CD4-positive, alpha-beta T cell (primary cell): ENCODE measurements at places on chromosomes 2 and 18. TPM values are rescaled to one million over a fixed set of nuclear protein-coding genes. Genes with fewer than 3 reads are reported as not detected.

PRKAG3 gene
- not detected for total RNA-seq

MOCOS gene
- total RNA-seq = not detected

RGPD6 gene
- 84.7 TPM for total RNA-seq

LRRTM4 gene
- total RNA-seq = not detected

CDCA7 gene
- 1.8 TPM for total RNA-seq

GRCh38 chr2:173298536-173299097, 56.1 kb upstream of the CDCA7 start:
- no peak for DNase-seq

DNA sequence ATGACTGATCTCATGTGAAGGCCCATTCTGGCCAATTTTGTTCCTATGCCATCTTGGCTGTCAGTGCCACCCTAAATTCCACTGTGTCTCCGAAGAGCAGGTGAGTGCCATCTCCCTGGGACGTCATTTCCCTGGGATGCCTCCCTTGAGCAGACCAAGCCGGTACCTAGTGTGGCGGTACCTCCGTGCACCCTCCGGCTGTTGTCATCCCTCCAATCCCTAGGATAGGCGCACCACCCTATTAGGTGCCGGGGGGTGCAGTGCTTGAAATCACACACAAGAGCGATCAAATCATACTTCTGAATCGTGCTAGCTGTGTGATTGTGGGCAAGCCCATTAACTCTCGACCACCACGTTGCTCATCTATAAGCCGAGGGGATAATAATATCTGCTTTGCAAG, 81.8 kb upstream of the GLI2 start:
- DNase-seq = no peak

DNA sequence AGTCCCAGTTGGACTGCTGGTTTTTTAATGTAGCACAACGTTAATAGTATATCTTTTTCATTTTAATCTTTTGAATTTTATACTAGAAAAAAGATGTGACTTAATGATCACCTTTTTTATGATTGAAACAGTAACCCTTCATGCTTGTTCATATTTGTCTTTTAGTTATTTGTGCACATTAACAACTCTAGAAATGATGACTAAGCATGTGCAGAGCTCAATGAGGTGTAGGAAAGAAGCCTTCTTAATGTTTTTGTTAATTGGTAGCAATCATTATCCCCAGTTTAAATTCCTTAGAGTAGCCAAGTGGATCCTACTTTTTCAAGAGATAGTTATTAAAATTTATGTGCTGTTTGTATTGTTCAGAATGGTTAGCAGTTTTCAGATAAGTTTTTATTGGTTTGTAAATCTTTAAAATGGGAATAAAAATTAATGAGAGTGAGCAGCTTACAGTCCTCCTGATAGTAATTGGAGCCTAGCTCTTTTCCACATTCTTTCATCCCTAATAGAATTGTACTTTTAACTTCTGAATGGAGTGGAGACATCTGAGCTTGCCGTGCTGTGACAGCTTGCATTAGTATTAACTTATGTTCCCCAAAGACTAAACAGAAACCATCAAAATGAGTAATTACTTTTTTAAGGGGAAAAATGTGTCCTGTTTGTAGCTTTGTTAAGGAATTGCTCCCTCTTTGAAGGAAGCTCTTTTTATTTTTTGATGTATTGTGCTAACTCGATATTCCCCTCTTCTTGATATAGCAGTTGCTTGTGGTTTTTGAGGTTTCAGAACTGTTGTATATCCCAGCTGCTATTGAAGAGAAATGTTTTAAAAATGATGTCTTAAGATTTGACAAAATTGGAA, 17.3 kb downstream of the PIK3C3 start:
- DNase-seq = no peak

DNA sequence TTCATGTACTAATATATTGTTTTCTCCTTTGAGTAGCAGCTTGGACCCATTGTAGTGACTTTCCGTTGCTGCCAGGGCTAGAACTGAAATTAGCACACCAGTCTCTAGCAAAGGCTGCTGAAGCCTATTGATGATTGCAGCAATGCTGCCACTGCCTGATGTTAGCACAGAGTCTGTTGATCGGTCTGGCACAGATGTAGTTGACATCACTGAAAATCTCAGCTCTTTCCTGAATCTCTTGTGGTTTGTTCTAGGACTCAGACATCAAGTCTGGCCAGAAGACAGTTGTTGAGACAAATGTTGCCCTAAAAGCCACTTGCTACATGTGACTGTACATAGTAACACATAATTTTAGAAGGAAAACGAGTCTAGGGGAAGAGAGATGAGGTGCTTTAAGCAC, 47.2 kb downstream of the VAPA start:
- DNase-seq = no peak

DNA sequence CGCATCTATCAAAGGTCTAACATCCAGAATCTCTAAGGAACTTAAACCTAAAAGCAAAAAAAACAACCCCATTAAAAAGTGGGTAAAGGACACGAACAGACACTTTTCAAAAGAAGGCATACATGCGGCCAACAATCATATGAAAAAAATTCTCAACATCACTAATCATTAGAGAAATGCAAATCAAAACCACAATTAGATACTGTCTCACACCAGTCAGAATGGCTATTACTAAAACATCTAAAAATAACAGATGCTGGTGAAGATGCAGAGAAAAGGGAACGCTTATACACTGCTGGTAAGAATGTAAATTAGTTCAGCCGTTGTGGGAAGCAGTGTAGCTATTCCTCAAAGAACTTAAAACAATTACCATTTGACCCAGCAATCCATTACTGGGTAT, 38.0 kb downstream of the PPP3R1 start:
- no peak for DNase-seq

GRCh38 chr2:16037808-16038457, 97.6 kb downstream of the MYCN start:
- no peak for DNase-seq

DNA sequence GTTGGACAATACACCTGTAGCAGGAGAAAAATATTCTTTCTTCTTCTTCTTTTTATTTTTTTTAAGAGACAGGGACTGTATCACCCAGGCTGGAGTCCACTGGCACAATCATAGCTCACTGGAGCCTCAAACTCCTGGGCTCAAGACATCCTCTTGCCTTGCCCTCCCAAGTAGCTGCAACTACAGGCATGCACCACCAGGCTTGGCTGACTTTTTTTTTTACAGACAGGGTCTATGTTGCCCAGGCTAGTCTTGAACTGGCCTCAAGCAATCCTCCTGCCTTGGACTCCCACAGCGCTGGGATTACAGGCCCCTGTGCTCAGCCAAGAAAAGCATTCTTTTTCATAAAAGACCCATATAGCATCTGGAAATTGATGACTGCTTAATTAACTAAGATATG, 17.1 kb upstream of the ARHGAP28 start:
- no peak for DNase-seq

DNA sequence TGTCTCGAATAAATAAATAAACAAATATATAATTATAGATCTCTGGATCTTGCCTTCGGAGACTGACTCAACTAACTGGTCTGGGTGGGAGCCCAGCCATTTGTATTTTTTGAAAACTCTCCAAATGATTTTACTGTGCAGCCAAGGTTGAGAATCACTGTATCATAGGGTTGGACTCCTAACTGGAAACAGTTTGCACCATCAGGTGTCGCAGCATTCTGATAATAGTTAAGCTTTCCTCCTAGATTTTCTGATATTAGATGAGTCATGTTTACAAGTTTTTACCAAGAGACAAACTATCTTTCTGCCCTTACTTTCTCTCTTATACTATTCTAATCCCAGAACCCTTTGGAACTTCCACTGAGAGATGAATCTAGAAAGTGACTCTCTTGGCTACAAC, 16.8 kb downstream of the IL37 start:
- DNase-seq = no peak

GRCh38 chr2:167890739-167891138, 356.7 kb downstream of the STK39 start:
- no peak for DNase-seq

- no peak for DNase-seq
These were observed 265.6 kb downstream of the TMX3 start for GRCh38 chr18:68449292-68449691.

GRCh38 chr2:151289972-151290866, 751 bp upstream of the NMI start:
- peak; percentile 14 for DNase-seq

GRCh38 chr2:85078536-85078935, 54.7 kb upstream of the TCF7L1 start:
- no peak for DNase-seq

DNA sequence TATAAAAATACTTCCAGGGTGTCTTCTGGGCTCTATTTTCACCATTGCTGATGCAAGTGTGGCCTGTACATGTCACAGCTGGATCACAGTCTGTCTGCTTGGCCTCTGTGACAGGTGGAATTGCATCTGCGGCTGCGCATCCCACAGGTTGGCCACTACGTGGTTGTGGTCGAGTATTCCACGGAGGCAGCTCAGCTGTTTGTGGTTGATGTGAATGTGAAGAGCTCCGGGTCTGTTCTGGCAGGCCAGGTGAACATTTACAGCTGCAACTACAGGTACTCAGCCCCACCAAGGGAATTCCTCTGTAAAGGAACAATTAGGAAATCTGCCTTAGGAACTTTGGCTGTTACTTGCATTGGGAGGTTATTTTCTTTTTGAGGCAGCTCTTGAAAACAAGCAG, 144.5 kb downstream of the LAMA3 start:
- no peak for DNase-seq

DNA sequence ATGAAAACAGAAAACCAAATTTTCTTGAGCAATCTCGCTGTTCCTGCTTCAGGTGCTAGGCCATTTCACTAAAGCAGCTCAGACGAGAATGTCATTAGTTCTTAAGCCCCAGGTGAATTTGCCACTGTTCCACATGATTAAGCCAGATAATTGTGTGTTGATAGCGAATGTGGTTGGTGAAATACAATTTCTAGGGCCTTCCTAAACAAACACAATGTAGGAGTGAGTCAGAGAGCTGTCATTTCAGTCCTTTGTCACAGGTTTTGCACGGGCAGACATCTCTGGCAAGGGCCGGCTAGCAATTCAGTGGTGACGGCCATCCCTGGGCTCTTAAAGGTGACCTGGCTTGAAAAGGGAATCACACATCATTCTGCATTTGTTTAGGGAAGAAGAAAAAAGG, 170.7 kb downstream of the TMEM182 start:
- DNase-seq = no peak

DNA sequence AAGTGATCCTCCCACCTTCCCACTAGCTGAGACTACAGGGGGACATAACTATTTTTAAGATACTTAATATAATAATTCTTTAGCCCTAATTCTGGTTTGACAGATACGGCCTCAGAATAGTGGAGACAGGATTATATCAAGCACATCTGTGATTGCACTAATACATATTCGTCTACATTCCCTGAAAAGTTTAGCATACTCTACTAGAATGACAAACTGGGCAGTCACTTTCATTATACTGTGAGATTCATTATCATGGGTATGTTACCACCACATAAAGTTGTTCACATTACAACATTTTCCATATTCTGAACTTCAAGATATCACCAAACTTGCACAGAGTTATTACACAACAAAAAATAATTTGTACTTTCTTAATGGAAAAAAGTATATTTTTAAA, 11.0 kb downstream of the FAM210A start:
- no peak for DNase-seq

DNA sequence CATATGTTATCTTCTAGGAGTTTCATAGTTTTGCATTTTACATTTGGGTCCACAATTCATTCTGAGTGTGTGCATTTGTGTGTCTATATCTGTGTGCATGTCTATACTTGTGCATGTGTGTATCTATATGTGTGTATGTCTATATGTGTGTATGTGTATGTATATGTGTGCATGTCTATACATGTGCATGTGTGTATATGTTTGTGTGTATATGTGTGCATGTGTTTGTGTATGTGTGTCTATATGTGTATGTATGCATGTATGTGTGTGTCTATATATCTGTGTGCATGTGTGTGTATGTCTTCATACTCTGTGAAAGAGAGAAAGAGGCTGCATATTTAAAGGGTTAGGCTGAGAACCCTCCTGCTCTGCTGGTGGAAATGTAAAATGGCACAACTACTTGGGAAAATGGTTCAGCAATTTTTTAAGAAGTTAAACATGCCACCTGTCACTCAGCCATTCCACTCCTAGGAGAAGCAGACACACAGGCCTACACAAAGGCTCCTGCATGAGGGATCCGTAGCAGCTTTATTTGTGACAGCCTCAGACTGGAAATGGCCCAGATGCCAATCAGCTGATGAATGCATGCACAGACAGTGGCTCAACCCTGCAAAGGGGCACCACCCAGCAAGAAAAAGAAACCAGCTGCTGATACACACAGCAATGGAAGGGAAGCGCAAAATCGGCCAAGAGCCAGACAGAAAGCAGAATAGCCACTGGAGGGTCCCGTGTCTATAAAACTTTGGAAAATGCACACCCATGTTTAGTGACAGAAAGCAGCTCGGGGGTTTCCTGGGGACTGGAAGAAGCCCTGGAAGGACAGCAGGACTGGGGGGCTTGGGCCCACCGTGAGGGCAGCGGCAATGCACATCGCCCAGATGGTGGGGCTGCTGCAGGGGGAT, 146.8 kb downstream of the SEPTIN10 start:
- no peak for DNase-seq

DNA sequence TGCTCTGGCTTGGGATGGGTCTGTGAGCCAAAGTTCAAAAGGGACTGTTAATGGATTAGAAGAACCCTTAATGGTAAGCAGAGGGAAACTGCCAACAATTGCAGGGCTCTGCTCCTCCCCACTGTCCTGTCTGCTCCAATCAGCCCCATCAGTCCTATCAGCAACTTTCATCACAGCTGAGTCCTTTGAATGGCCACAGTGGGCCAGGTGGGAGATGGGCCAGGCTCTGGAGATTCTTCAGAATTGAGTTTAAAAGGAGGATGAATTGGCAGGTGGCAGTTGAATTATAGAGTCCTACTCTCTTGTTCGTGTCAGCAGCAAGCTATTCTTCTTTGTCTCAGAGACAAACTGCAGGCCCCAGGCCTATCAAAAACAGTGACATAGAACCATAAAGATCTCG, 573.9 kb downstream of the EPHA4 start:
- DNase-seq = no peak

DNA sequence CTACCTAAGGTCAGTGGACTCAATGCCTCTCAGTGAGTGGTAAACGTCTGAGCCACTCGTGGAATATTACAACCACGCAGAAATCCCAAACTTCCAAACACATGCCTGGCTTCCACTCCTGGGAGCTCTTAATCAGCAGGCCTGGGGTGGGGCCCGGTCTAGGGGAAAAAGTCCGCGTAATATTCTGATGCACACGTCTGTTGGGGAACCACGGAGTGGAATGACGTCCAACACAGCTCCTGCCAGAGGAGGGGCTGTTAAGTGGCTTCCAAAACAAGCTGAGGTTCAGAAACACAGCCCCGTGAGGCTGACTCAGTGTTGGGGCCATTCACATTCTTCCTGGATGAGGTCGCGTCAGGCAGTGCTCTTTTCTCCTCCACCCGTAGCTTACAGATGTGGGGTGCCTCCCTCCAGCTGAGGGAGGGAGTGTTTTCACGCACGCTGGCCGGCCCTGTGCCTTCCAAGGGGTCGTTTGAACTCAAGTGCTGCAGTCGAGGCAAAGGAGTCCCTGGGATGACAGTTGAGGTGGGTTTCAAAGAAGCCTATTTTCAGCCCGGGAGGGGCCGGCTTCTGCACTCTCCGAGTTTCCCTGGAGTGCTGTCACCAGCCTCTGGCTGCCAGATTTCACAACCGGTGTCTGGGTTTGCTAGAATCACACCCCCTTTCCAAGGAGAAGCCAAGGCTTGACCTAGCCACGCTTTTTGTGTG, 73.1 kb downstream of the ACKR3 start:
- no peak for DNase-seq
